Stimulated activated CD4-positive, alpha-beta T cell treated with anti-CD3 and anti-CD28 coated beads, Interleukin-1b, Interleukin-23, amount 100 ng/mL, for 1 hour (primary cell): ENCODE measurements at places on chromosomes 4 and X.

- no peak for DNase-seq
These were observed 52.3 kb upstream of the LSM6 start for GRCh38 chr4:146123231-146123630.

DNA sequence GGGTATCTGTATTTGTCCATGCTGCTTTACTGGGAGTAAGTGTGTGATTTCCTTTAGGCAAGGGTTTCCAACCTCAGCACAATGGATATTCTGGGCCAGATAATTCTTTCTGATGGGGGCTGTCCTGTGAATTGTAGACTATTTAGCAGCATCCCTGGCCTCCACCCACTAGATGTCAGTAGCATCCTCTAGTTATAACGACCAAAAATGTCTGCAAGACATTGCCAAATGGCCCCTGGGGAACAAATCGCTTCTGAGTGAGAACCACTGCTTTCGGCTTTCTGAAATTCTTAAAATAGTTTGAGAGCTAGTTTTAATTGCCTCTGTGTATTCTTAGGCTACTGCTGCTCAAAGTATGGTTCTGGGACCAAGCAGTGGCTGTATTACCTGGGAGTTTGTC, 81.2 kb upstream of the GPM6B start:
- DNase-seq: no peak

GRCh38 chr4:153497988-153498967, 32.1 kb downstream of the TMEM131L start:
- no peak for DNase-seq

GRCh38 chr4:126465341-126465740, 1150.6 kb downstream of the FAT4 start:
- no peak for DNase-seq

DNA sequence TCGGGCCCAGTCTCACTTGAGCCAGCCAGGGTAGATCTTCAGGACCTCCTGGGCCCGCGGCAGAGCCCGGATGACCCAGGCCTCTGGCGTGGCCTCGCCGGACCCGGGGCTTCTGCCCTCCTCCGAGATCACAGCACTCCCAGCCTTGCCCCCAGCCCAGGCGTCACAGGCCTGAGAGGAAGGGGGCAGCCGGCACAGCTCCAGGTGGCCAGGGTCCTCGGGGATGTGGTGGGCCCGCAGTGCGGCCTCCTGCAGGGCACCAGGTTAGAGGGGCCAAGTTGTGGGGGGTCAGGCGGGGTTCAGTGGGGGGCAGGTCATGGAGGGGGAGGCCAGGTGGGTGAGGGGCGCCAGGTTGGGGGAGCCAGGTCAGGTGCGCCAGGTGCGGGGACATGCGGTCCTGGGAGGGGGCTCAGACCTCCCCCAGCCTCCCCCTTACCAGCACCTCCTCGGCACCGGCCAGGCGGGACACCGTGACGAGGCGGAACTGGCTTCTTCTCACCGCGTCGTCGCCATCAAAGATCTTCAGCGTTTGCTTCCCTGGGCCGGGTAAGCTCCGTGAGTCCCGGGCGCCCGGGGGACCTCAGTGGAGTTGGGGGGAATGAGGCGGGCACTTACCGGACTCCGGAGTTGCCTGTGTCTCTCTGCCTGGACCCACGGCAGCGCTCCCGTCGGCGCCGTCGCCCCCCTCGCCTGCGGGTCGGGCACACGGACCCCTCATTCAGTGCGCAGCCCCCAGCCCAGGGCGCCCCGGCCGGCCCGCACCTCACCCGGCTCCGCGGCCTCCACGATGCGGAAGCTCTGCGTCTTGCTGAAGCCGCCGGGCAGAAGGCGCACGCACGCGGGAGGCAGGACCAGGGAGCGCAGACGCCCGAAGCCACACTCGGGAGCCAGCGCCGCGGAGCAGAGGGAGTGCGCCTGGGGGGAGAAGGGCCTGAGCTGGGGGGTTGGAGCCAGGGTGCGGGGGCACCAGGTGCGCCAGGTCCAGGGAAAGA, 6.0 kb downstream of the DGKQ start:
- no peak for DNase-seq

DNA sequence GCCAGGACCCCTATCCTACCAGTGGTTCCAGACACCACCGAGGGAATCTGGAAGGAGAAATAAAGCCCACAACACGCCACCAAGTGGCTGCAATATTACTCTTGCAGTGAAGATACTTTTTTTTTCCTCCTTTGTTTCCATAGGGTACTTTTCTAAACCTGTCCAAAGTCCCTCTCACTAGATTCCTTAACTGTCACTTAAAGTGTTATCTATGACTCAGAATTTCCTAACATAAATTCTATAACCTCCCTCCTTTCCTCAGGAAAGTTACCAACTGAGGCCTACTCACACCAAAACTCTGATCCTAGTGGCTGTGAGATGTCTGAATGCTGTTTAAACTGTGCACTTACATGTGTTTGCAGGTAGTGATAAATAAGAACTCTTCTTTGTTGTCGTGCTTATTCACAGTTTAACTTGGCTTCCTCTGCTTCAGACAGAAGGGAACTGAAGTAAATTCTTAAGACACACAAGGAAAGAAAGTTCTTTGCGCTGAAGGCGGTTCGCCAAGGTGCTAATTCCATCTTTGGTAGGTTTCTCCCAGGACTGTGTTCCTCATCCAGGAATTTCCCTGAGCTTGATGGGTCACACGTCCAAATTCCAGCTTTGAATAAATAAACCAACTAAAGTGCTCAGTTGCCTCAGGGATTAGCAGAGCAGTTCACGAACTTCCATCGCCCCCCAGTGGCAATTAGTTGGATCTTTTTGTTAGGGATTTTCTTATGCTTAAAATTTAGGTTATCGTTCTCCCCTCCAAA, 10.7 kb upstream of the HCCS start:
- no peak for DNase-seq

- DNase-seq: no peak
These were observed 288.5 kb downstream of the TENM3 start for GRCh38 chr4:182531555-182532162.

- no peak for DNase-seq
These were observed 122.1 kb upstream of the GUCY1A1 start for GRCh38 chr4:155544547-155544946.

- no peak for DNase-seq
These were observed 23.8 kb upstream of the UVSSA start for GRCh38 chr4:1323280-1323634.

DNA sequence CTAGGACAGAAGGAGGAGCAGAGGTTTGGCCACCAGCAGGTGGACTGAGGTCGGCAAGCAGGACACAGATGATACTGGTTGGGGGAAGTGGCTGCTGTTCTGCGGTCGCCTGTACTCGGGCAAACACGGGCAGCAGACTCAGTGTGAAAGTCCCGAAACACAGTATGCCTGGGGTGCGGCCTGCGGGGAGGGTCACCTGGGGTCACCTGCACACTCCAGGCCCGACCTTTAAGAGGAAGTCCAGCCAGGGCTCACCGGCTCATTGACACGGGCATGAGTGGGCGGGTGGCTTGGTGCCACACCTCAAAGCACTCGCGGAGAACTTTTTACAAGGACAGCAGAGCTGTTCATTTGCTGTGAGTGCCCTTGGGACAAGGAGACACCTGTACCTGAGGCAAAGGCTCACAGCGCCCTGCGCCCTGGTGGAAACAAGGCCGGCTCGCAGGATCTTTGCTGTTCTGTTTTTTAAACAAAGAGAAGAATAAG, 71.5 kb upstream of the MXD4 start:
- no peak for DNase-seq

DNA sequence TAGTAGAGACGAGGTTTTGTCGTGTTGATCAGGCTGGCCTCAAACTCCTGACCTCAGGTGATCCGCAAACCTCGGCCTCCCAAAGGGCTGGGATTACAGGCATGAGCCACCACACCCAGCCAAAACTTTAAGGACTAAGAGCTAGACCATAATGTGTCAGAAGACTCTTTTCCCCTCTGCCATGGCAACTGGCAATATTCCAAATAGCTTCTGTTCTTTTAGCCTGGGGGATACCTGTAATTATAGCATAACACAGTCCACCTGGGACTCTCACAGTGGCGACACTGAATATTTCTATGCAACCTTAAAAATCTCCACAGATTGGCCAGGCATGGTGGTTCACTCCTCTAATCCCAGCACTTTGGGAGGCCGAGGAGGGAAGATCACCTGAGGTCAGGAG, 45.5 kb upstream of the RBM47 start:
- no peak for DNase-seq
